Stimulated activated CD4-positive, alpha-beta T cell treated with anti-CD3 and anti-CD28 coated beads, Interleukin-1b, Interleukin-23, amount 100 ng/mL, for 24 hours (primary cell): ENCODE measurements at places on chromosomes 5 and 9.

GRCh38 chr9:109640580-109641371 lies 139.2 kb upstream of the PALM2AKAP2 start:
- no peak for DNase-seq

DNA sequence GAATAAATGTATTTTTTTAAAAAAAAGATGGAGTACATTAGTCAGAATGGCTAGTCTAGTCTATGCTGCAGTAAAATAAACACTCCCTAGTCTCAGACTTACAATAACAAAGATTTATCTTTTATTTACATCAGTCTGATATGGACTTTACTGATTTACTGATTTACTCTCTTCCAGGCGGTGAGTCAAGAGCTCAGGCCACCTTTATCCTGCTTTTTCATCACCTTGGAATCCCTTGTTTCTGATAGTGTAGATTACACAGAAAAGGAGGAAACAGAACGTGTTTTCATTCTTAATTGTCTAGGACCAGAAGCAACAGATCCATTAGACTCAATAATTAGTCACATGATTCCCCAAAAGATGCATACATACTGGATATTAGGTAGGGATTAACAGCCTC lies 290.1 kb upstream of the TRPC7 start:
- DNase-seq: no peak

GRCh38 chr9:88994469-88995199 lies 3.4 kb downstream of the S1PR3 start:
- no peak for DNase-seq

GRCh38 chr9:26296910-26297572 lies 595.6 kb downstream of the CAAP1 start:
- DNase-seq: no peak

DNA sequence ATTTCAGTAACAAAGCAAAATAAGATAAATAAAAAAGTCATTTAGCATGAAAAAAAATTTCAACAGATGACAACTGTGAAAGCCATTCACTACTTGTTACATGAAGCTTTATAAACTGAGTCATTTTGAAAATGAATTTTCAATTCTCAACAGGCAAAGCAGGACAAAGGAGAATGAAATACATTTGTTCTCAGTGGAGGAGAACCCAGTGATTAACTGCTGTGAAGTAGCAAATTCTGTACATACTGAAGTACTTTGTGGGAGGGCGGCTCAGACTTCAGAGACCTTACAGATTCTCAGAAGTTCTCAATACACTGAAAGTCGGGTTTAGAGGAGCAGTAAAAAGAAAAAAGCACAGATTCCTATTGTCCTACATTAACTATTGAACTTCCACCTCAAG lies 21.7 kb downstream of the SKIC3 start:
- no peak for DNase-seq

- DNase-seq: no peak
Measured at GRCh38 chr5:11483630-11484029, 420.6 kb downstream of the CTNND2 start.

GRCh38 chr5:96657068-96657467 lies 5.1 kb upstream of the CAST start:
- peak; percentile 19 for DNase-seq

DNA sequence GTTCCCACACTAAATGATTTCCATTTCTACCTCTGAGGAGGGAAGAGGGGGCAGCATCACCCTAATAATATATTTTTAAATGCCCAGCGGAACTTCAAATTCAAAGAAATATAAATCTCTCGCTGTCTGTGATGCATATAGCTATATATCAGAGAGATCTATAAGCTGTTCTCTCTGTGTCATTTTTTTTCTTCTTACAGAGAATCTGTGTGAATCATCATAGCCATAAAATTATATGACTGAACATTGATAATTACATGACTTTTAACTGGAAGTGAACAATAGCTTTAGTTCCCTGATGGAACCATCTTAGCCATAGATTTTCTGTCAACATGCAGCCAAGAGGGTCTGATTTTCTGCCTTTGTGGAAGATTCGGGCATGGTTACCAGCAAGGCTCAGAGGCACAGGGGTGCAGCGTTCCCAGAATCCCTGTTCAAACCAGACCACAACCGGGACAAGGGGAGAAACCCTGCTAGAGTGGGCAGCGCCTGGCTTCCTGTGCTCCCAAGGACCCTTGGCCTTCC lies 93.7 kb upstream of the OSMR start:
- DNase-seq: no peak

GRCh38 chr5:14464096-14464495 lies 117.5 kb upstream of the OTULINL start:
- DNase-seq: no peak

DNA sequence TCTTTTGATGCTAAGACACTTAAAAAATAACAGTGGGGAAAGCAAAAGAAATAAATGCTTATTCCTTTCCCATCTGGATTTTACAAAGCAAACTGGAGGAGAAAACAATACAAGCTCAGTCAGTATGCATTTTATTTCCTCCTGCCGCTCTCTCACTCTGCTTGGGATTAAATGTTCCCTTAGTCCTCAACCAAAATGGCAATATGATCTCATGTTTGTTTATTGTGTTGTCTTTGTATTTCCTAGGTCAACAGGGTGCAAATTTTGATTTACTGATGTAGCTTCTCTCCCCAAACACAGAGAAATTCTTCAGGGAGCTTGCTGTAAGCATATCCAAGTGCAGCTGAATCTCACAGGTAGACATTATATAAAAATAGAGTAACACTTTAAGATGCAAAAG lies 92.1 kb upstream of the ERBIN start:
- DNase-seq: no peak

GRCh38 chr5:100667161-100667630 lies 132.0 kb downstream of the FAM174A start:
- no peak for DNase-seq

GRCh38 chr5:66958980-66959641 lies 237.5 kb downstream of the CD180 start:
- DNase-seq: no peak

GRCh38 chr5:149636861-149637246 lies 55.6 kb downstream of the ARHGEF37 start:
- DNase-seq: no peak

GRCh38 chr5:164266571-164266970 lies 761.2 kb downstream of the MAT2B start:
- no peak for DNase-seq

DNA sequence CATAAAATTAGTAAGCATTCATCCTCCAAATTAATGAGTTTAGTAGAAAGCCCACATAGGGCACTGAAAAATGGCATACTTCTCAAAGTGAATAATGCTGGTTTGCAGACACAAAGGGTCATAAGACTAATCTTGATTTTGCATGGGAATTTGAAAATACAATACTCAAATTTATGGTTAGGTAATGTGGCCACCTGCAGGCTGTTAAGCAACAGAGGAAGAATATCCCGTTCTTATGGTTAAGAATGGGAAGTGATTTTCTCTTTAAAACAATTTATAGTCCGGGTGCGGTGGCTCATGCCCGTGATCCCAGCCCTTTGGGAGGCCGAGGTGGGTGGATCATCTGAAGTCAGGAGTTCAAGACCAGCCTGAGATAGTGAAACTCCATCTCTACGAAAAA lies 9.4 kb upstream of the PLCXD3 start:
- no peak for DNase-seq

DNA sequence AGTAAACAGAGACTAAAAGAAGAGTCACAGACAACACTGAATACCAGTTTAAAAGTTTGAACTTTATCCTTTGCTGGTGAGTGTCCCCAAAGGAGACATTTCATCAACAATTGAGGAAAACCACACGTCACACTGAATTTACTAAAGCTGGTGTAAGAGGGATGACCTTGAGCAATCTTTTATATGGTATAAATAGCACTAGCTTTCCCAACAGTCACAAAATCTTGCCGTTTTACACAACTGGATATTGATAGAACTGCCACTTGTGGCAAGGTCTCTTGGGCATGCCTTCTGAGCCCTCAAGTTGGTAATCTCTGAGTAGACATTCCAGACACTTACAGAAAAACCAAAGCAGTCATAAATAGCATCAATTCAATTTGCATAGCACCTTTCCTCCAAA lies 311.5 kb upstream of the TARS1 start:
- no peak for DNase-seq

- DNase-seq: no peak
Measured at GRCh38 chr9:38009035-38009501, 60.0 kb downstream of the SHB start.

- DNase-seq: no peak
Measured at GRCh38 chr5:1392261-1392660, 47.4 kb upstream of the CLPTM1L start.

DNA sequence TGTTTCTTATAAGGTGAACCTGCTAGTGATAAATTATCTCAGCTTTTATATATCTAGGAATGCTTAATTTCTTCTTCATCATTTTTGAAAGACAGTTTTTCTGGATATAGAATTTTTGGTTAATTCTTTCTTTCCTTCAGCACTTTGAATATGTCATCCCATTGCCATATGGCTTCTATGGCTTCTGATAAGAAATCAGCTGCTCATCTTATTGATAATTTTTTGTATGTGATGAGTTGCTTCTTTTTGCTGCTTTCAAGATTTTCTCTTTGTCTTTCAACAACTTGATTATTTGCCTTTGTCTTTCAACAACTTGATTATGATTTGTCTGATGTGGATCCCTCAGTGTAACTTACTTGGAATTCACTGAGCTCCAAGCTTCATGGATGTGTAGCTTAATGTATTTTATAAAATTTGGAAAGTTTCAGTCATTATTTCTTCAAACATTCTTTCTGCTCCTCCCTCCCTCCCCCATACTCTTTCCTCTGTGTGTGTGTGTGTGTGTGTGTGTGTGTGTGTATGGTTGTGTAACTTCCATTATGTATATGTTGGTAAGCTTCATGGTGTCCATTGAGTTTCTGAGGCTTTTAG lies 243.9 kb downstream of the TLE1 start:
- DNase-seq: no peak

DNA sequence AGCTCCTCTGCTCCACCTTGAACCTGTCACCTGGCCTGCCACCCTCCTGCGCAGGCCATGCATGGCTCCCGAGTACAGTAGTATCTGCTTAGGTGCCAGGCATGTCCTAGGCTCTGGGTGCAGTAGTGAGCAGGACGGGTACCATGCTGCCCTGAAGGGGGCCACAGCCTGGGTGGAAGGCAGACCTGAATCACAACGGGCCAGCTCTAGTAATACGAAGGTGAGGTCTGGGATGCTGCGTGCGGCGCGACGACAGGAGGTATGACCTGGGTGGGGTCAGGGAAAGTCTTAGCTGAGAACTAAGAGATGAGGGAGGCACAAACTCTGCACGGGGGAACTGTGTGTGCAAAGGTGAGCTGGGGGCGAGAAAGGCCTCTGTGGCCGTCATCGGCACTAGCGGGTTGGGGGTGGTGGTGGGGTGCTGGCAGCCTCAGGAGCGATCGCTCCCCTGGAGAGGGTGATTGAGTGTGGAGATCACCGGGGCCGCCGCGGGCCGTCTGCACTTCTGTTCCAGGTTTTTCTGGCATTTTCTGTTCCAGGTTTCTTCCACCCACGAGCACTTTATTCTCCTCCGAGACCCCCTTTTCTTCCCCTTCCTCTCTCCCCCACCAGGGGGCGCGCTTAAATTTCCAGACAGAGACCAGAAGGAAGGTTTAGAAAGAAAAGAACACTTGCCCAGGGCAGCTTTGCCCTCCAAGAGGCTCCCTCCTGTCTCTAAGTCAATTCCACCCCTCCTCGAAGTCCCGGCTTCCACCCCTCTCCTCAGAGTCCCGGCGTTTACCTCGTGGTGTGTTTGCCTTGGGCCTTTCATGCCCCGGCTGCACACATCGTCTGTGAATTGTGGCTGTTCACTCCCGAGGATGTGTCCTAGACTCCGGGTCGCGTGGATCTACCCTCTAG lies 15.1 kb downstream of the PDLIM4 start:
- DNase-seq: peak; percentile 54

DNA sequence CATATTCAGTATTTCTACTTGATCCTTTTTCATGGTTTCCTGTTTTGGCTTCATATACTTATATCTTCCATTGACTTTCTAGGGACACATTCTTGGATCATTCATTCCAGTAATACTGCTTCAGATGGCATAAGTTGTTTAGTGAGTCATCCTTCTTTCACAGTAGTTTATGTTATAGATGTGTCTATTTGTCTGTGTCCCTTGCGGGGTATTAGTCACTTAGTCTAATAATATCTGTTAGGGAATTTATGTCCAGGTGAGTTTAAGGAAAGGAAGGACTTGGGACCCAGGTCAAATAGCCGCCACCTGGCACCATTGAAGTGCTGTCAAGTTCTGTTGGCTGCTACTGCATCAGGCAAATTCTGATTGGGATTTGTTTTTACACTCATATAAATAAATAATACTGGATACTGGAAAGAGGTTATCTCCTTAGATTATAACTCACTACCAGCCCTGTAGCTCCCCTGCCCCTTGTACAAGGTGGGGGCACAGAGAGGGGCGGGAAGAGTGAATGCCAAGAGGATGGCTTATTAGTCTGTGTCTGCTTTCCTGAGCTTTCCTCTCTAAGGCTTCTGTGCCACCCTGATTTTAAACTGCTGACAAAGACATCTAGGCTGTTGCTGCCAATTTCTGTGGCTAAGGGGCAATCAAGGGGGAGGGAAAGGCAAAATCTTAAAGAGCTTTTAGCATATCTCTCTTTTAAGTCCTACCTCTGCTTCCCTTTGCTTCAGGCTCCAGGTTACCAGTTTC lies 64.9 kb downstream of the CDC42SE2 start:
- DNase-seq: no peak

DNA sequence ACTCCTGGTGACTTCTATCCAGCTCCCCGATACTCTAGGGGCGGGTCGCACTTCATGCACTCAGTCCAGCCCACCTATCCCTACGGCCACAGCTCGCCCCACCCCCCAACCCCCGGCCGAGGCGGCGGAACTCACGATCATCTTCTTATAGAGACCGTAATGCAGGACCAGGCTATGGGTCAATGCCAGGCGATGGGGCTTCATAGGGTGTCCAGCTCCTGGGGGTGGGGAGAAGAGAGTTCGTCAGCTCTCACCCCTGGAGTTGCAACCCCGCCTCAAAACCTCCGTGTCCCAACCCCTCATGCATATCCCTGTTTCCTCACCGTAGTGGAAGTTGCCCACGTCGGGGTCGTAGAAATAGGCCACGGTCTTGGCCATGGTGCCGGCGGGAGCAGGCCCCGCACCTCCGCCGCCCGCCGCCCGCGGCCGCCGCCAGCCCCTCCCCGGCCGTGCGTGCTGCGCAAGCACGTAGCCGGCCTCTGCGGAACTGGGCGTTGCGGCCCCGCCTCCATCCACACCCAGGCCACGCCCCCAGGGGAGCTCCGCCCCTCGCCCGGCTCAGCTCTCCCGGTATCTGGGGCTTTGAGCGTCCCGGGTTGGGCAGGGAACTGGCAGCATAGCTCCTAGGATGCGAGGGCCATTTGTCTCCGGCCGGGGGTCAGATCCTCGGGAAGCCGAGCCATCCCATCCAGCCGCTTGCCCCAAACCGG lies at the start of the genes HDAC3 and RELL2:
Gene HDAC3, minus strand, starts transcription at position 437 of the 710 bp plus-strand sequence. Its CDS starts 59 bp downstream, at position 378.
Gene RELL2, plus strand, starts transcription at position 585 of the 710 bp plus-strand sequence. CDS start 1,229 bp downstream, outside the sequence.
- peak; percentile 84 for DNase-seq

DNA sequence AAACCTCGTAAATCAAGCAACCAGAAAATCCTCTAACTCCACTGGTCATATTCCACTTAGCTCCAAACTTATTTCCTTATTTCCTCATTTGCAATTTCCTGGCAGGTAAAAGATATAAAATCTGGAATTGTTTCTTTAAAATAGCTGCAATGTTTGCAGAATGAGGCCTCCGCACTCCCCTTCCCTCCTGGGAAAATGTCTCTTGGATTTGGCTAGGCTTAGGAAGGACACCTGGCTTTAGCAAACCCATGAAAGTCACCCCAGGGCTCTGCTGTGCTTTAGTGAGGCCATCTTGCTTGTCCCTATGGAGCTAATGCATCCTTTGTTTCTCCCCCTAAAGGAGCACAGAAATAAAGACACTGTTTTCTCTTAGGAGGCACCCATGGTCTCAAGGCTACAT lies 10.5 kb downstream of the ARSB start:
- no peak for DNase-seq
